ENCODE measurements at places on chromosomes 1 and 21.
A peak's percentile ranks its signal among the peaks of the same experiment; 100 is the strongest.

- DNase-seq: no peak
These were observed 7.9 kb upstream of the PTBP2 start for GRCh38 chr1:96713649-96714048.

DNA sequence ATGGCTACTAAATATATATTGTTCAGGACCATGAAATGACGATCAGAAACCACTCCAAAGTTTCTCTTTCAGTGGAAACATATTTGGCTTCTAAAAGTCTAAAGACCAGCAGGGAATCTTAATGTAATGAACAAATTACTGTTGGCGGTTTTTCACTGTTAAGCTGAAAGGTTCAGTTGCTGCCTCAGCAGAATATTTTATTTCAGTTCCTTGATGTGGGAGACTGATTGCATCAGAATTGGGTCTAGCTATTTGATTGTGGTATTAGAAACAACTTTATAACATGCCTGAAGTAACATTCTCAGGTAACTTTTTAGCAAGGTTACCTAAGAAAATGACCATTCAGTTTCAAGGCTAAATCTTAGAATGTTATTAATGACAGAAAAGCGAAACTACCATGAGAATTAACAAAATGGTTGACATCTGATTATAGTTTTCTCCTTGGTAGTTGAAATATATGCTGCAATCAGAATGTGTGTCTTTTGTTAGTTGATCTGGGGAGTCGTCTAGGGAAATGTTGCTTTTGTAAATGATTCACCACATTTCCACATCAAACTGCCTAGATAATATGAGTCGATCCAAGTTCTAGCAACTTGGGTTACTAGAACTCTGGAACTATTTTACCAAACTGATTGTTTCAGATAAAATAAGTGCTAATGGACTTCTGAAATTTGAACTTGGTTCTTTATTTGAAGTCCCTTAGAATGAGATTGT, 200.4 kb downstream of the HMCN1 start:
- DNase-seq: no peak

DNA sequence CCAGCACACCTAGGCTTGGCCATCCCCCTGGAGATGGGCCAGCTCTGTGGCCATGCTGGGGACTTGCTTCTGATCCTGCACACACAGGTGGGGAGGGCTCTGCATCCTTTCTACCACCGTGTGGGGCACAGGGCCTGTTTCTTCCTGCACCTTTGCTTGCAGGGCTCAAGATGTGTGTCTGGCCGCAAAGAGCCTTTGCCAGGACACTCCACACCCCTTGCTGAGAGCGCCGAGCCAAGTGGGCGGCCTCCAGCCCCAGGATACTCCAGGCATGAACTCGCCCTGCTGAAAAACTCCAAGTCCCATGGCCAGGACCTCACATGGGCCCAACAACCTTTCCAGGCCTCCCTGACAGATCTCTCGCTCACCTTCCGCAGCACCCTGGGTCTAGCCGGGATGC, 11.6 kb upstream of the GPR153 start:
- DNase-seq: no peak

GRCh38 chr1:41582004-41582325, 97.5 kb upstream of the EDN2 start:
- no peak for DNase-seq

- no peak for DNase-seq
These were observed 115.6 kb upstream of the NGF start for GRCh38 chr1:115453666-115454065.

GRCh38 chr1:207817778-207818751, 66.2 kb downstream of the CD46 start:
- DNase-seq: no peak

DNA sequence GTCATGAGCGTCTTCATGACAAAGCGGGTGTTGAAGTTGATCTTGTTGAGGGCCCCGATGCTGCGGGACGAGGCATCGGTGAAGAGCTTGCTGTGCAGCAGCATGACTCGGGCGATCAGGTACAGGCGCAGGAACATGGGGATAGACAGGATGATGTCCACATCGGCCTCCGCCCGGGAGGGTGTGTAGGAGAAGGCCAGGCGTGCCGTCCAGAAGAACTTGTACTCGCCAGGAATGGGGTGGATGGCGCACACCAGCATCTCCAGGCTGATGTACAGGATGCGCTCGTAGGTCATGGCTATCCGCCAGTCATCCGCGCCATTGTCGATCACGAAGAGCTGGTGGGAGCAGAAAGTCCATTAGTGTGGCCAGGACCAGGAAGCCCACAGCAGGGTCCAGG, 98.0 kb downstream of the KCNN3 start:
- no peak for DNase-seq

GRCh38 chr1:56376188-56376984, 203.0 kb downstream of the PLPP3 start:
- no peak for DNase-seq

- no peak for DNase-seq
These were observed 138.5 kb downstream of the CLIC6 start for GRCh38 chr21:34807146-34807880.

DNA sequence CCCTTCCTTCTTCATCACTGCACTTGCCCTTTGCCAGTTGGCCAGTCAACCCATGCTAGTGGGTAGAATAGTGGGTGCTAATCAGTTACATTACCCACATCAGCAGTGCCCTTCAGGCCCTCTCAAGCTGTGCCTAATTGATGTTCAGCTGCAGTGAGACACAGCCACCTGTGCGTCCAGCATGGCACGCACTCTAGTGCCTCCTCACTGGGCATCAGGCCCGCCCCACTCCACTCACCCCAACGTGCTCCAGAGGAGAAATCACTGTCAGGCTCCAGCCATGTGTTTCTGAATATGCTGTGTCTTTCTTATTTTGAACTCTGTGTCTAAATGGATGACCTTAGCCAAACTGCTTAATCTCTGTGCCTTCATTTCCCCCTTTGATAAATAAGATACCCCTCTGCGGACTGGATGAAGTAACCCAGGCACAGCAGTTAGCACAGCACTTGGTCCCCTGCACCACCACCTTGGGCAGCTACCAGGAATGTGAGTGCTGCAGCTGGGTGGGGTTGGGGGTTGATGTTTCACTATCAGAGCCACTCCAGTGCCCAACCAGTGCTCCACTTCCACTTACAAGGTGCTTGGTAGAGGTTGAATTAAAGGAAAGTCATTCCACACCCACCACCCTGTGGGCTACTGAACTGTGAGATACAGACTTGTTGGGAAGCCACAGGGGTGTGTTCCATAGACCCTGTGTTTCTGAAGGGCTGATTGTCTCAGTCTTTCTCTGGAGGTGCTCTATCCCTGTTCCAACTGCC, 8.9 kb upstream of the ADORA3 start:
- no peak for DNase-seq

GRCh38 chr1:184035719-184036516, 1.6 kb downstream of the COLGALT2 start:
- DNase-seq: no peak

- no peak for DNase-seq
These were observed 101.5 kb downstream of the LMX1A start for GRCh38 chr1:165254896-165255625.

- DNase-seq: no peak
These were observed 34.8 kb upstream of the LYST start for GRCh38 chr1:235901461-235901860.

DNA sequence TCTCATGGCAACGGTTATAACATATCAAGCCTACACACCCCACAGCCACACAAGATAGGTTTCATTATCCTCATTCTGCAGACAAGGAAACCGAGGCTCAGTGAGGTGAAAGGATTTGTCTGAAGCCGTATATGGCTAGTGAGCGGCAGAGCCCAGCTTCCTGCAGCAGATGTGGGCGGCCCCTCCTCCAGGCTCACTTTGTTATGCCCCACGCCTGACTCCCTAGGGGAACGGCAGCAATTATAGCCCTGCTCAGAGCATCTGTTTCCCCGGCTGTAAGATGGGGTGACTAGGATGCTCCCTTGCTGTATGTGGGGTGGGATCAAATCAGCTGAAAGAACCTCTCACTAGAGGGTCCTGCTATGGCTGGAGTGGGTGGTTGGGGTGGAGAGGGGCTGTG, 22.1 kb downstream of the GRHL3 start:
- no peak for DNase-seq

DNA sequence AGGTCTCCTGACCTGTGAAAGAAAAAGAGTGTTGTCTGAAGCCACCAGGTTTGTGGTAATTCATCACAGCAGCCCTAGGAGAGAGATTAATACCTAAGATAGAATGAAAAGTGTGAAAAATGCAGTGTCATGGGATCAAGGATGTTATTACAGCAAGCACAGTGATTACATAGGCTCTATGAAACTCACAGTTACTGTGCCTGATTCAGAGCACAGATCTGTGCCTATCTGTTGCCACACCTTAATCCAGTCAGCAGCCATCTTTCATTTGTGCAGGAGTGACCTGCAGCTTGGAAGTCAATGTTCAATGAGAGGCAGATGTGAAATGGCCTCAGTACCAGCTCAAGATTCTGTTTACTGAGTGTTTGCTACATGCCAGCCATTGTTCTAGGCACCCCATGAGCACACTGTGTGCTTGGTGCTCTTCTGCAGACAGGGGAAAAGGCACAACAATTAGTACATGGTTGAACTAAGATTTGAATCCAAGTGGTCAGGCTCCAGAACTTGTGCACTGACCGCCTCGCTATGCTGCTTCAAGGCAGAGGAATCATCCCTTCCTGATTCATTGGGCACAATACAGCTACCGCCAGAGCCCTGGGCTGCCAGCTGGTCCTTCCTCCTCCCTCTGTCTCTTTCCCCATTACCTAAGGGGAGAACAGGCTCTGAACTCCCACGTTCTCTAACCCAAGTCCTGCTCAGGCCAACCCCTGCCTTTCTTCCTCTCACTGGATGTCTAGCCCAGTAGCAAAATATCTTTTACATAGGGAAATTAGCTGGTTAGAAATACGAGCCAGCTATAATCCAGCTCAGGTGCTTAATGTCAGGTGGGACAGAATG, 56.3 kb upstream of the NEK2 start:
- DNase-seq: no peak

GRCh38 chr1:237975376-237975775, 84.7 kb upstream of the ZP4 start:
- no peak for DNase-seq

- peak; percentile 32 for DNase-seq
These were observed 749 bp downstream of the IBA57 start for GRCh38 chr1:228166170-228166936.

DNA sequence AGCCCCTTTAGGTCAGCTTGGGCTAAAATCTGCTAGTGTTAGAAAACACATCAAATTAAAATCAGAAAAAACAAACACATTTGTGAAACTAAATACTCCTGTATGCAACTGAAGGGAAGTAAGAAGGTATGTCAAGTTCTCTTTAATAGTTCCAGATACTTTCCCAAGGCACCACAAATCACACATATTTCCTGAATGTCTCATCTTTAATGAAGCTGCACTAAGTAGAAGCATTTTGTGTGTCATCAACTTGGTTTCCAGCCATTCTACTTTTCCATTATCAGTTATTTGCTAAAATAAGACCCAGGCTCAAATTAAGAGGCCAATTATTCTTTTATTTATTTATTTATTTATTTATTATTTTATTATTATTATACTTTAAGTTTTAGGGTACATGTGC, 34.7 kb downstream of the CRB1 start:
- DNase-seq: no peak

GRCh38 chr1:101236516-101237228, at the start of gene S1PR1:
Gene S1PR1 (plus strand): TSS chr1:101237019. CDS start chr1:101238985, 1,966 bp downstream.
- DNase-seq: peak; percentile 34

- no peak for DNase-seq
These were observed 4.4 kb upstream of the C4BPB start for GRCh38 chr1:207084232-207084631.

DNA sequence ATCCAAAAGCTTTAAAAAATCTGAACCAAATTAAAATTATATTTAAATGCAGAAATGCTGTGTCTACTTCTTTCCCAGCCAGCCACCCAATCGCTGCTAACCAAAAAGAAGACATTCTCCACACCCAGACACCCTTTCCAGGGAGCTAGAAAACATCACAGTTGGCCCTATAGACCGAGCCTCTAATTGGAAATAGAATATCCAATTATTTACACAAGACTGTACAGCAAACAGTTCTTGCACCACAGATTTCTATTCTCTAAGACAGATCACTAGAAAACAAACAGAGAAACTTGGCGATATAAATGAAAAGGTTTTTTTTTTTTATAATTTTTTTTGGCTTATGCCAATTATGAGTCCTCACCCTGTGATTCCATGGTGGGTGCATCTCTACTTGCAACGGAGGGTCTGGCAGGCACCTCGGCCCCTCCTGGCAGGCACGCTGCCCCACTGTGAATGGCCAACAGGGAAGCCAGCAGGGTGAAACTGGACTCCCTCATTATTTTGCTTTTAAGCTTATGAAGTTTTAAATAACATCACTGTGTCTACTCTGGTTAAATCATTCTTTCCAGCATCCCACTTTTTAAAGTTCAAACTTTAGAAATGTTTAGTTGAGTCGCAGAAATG, 29.2 kb downstream of the BCAR3 start:
- DNase-seq: peak; percentile 9

GRCh38 chr1:107196973-107197562, 56.2 kb downstream of the NTNG1 start:
- no peak for DNase-seq

DNA sequence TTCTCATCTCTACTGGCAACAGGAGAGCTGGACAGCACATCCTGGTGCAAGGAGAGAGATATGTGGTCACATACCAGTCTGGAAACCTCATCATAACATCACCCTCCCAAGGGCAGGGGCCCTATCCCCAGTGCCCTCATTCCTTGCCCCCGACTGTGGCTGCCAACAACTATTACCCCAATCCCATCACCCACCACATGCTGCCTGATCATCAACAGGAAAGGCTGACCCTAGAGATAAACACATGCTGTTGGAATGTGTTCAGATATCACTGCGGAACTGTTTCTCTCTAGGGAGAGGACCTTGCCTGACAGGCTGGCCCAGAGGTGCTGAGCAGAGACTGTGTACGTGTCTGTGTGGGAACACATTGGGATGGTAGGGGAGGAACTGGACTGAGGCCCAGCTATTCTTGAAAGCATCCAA, 4.5 kb upstream of the INKA2 start:
- DNase-seq: no peak

DNA sequence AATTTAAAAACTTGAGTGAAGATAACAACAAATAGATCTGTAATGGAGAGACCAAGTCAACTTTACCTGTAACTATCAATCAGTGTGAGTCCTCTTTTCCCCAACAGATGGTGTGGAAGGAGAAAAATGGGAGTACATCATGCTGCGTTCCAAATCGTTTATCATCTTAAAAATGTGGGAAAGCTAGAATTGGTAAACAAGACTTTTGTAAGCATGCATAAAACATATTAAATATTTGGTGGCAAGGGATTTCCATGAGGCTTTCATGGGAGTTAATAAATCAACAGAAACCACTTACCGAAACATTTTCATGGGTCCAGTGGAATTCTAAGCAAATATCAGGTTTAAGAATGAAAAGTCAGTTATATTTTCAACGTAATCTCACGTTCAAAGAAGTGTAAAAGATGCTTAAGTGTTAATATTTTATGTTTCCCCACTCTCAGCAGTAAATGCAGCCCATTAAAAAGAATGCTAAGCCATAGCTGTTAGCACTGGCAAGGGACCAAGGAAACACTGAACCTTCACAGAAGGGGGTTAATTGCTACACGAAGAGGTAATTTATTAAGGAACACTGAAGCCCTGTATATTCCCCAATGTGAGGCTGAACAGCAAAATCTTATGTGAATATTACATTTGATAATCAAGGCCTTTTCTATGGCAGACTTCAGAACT, 117.0 kb downstream of the ZC3H11B start:
- peak; percentile 21 for DNase-seq

- no peak for DNase-seq
These were observed 22.4 kb downstream of the CHI3L2 start for GRCh38 chr1:111249960-111250359.

GRCh38 chr1:2480986-2481364, 4.9 kb downstream of the PLCH2 start:
- DNase-seq: no peak

Measured in NCI-H774 (cell line).